Activated naive CD8-positive, alpha-beta T cell treated with anti-CD3 and anti-CD28 coated beads, Interleukin-2, amount 50 U/mL, for 16 hours (primary cell): ENCODE measurements at places on chromosomes 3 and 15.

- no peak for DNase-seq
Measured at GRCh38 chr15:77333166-77333565, 86.7 kb downstream of the PEAK1 start.

DNA sequence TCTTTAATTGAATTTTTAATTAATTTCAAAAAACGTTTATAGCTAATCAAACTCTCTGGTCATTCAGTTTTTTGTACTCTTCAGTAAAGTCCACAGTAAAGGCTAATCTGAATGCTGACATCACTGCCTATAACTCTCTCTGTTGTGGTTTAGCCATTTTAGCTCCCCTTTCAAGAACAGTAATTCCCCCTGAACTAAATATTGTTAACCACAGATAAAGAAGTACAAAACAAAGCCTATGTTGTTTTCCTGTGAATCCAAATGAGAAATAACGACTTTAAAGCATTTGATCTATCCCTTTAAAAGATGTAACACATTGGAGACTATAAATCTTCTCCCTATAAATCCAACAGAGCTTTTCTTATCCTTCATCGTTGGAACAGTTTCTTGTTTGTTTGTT lies 94.2 kb downstream of the ZBTB20 start:
- no peak for DNase-seq

GRCh38 chr3:22296601-22297000 lies 545.6 kb upstream of the ZNF385D start:
- no peak for DNase-seq

GRCh38 chr3:30518181-30518864 lies 88.1 kb upstream of the TGFBR2 start:
- DNase-seq, result no peak

- no peak for DNase-seq
Measured at GRCh38 chr3:45163481-45163880, 17.3 kb upstream of the CDCP1 start.

DNA sequence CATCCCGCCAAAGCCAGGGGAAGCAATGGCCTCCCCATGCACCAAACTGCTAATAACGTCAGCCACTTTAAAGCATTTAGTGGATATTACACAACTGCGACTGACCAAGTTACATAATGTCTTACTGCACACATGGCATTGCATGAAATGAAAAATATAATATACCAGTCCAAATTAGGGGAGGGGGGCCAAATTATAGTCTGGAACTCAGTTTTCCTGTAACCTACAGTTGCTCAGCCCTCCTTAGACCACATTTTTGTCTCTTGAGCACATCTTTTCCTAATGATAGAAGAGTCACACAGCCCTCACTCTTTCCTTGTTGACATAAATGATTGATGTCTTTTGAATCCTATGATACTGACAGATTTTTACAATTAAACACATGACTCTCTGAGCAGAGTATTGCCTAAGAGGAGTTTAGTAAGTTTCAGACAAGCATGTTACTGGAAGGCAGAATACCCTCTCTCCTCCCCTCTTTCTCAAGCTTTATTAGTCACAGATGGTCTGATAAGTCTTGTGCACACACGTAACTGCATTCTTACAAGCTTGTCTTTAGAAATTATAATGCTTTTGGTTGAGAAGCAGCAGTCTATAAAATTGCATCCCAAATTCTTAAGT lies 1.1 kb upstream of the PLD1 start:
- no peak for DNase-seq

- DNase-seq, result no peak
Measured at GRCh38 chr15:63655683-63656372, 58.6 kb downstream of the FBXL22 start.

DNA sequence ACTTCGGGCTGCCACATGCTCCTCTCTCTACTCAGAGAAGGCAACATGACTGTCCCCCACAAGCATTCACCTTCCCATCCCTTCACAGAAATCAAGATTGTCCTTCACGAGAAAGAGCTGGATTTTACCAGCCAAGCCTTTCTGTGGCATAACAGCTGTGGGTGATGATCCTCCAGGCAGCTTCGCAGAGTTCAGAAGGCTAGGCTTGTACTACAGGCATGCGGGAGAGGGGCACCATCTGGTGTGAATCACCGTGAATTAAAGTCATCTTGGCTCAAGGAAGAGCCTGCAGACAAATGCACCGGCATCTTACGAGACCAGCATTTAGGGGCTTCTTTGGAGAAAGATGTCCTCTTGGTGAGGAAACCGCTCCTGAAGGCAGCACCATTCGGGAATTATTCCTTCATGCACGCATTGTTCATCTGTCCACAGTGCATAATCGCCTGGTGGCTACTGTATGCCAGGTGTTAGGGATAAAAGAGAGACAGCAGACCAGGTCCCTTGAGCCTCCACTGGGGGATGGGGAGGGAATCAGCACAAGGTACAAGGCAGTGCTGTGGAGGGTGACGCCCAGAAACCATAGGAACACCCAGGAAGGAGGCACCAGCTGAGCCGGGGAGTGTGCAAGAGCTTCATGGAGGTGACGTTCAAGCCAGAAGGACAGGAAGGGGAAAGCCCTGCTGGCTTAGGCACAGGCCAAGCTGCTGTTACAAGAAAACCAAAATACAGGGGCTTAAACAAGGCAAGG lies 108.6 kb downstream of the TMEM266 start:
- no peak for DNase-seq

DNA sequence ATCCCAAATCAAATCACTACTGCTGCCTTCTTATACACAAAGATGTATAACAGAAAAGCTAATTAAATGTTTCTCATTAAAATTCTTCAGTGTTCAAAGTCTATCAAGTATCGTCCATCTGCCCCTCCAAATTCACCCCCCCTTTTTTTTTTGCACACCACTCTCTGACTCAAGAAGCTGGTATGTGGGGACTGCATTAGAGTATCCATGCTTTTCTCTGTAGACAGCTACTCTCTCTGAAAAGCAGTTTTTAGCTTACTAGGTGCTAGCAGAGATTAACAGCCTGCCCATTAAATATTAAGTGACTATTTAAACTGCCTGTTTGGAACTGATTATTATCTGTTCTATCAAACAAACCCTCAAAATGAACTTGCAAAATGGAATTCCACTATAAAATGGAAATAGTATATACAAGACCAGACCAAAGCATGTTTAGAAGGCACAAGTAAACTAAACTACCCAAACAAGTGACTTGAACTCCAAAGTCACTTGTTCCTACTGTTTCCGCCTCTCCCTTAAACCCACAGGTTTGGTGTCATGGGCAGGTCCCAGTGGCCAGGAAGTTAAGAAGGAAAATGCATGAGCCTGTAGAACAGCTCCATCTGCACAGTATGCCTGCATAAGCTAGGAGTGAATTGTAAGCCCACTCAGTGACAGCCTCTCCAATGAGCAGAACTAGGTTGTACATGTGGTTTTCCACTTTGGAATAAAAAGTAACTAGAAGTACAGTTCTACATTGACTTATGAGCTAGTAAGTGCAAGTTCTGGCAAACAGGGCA lies 32.5 kb downstream of the GBE1 start:
- DNase-seq, result no peak

- DNase-seq, result no peak
Measured at GRCh38 chr15:82177291-82178010, 85.1 kb downstream of the EFL1 start.

DNA sequence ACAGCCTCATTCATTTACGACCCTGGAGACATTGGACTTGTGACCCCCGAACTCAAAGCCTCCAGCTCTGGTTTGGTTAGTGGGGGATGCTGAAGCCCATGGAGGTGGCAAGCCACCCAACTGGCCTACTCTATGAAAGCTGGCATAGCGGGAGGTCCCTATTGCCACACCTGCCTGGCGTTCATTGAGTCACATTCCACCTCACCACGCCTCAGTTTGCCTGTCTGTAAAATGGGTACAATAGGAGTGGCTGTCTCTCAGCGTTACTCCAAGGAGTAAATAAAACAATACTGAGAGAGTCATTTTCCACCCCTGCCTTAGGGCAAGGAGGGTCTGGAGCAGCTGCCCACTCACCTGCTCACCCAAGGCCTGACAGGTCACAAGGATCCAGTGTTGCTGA lies 60.2 kb downstream of the NUP210 start:
- no peak for DNase-seq
